Peyer's patch (tissue), 4 donors: ENCODE measurements at places on chromosomes 2 and 18.

DNA sequence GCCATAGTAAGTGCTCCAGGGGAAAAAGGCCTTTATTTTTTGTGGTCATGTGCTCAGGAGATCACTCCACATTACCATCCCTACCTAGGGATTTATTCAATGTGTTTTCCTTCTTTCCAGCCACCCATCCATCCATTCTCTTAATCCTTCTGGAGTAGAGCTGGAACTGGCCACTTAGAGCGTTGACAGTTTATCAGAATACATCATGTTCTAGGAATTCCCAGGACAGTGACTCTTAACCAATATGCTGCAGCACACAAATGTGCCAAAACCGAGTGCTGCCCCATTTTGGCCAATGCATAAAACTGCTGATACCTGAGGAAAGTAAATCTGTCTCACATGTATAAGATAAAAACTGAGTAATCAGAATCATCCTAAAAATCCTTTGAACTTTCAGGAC lies 63.7 kb downstream of the FARSB start:
- no peak overlapping the region for H3K4me3 ChIP-seq
- DNase-seq, result no peak
- H3K36me3 ChIP-seq, result no peaks in the 10 kb centered on the region

DNA sequence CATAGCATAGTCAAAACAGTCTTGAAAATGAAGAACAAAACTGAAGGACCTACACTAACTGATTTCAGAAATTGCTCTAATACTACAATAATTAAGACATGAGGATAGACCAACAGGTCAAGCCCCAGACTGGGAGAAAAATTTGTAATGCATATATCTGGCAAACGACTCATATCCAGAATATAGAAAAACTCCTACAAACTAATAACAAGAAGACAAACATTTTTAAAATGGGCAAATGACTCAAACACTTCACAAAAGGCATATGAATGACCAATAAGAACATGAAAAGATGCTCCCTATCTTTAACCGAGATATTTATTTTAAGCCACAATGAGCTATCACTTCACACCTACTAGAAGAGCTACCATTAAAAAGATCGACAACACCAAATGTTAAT lies 14.2 kb downstream of the TGFBRAP1 start:
- H3K4me3 ChIP-seq, result no peak overlapping the region
- H3K27ac ChIP-seq, result no peak overlapping the region
- no peak for DNase-seq
- H3K36me3 ChIP-seq, result no peaks in the 10 kb centered on the region
- H3K27me3 ChIP-seq, result no peaks in the 10 kb centered on the region

GRCh38 chr18:73355121-73355520 lies 487.3 kb upstream of the NETO1 start:
- no peaks in the 10 kb centered on the region for H3K4me1 ChIP-seq
- H3K4me3 ChIP-seq, result no peak overlapping the region
- H3K36me3 ChIP-seq, result no peaks in the 10 kb centered on the region
- DNase-seq, result no peak
- H3K27me3 ChIP-seq, result no peaks in the 10 kb centered on the region
- no peak overlapping the region for H3K27ac ChIP-seq

- H3K4me1 ChIP-seq, result peaks cover 26% of the 10 kb centered on the region
- no peak for DNase-seq
- no peaks in the 10 kb centered on the region for H3K27me3 ChIP-seq
- H3K36me3 ChIP-seq, result no peaks in the 10 kb centered on the region
- H3K4me3 ChIP-seq, result no peak overlapping the region
Observed at GRCh38 chr2:9107168-9108025, 99.2 kb upstream of the ASAP2 start.
